ENCODE measurements at places on chromosomes 5 and 9. TPM values are rescaled to one million over a fixed set of nuclear protein-coding genes. Genes with fewer than 3 reads are reported as not detected.

The SLC46A2 gene
- not detected for total RNA-seq

The OR1Q1 gene
- total RNA-seq = not detected

The CD180 gene
- not detected for total RNA-seq

The GLT6D1 gene
- total RNA-seq = not detected

The RNF183 gene
- not detected for total RNA-seq

The HMGXB3 gene
- total RNA-seq = 50.7 TPM

The MARVELD2 gene
- total RNA-seq = 1.6 TPM

The GALNT12 gene
- 8.7 TPM for total RNA-seq

The PFN3 gene
- not detected for total RNA-seq

The PTPRD gene
- 17.2 TPM for total RNA-seq

The ANXA2R gene
- total RNA-seq = 1.8 TPM
